ENCODE measurements at places on chromosomes 16 and 17. TPM values are rescaled to one million over a fixed set of nuclear protein-coding genes. Genes with fewer than 3 reads are reported as not detected.

ZG16 gene
- not detected for total RNA-seq

DNA sequence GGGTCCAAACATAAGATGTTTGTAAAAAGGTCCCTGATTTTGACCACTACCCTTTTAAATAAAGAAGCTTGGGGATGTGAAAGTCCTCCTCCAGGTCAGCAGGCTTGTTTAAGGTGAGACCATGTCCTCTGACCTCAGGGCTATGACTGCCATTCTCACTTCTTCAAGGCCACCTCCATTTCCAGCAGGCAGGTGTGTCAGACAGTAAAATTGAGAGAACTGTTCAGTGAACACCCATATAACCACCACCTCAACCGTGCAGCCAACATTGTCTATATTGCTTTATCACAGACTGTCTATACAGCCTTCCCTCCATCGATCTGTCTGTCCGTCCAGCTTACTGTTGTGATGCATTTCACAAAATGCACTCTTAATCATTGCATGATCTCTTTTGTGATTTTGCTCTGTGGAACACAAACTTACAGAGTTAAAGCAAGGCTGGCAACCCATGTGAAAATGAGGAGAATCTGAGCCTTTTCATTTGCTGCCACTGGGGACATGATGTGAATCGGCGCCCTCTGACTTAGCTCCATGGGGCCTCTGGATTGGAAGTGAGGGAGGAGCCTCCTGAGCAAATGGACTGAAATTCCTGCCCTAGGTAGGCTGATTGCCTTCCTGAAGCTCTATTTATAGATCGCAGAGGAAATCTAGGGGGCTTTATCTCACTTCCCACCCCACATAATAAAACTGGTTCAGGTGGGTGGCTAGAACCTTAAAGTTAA is 53.8 kb downstream of the ZNRF1 start:
- DNase-seq: no peak

GRCh38 chr17:82257473-82257872 is 16.0 kb downstream of the CSNK1D start:
- peak; percentile 66 for DNase-seq

GRCh38 chr17:58306131-58306951 is 22.3 kb downstream of the TSPOAP1 start:
- no peak for DNase-seq

CRYBA1 gene
- total RNA-seq: not detected

DNA sequence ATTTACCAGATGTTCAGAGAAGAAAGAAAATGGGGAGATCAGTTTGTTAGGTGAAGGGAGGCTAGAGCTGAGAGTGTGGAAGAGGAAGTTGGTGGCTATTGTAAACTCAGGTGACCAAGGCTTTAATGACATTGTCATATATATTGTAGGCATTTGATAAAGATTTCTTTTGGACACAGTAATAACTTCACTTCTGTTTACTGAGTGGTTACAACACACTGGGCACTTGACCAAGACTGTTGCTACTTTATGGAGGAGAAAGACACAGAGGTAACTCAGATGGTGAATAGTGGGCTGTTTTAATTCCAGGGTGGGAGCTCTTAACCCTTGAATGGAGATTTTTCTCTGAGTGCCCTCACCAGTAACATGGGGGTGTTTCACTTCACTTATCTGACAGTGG is 46.0 kb downstream of the TNRC6A start:
- no peak for DNase-seq

ITGAD gene
- total RNA-seq: 0.05 TPM

- DNase-seq: no peak
Measured at GRCh38 chr16:10982465-10983150, 38.2 kb downstream of the CLEC16A start.
